ENCODE measurements at places on chromosomes 1 and 21.

GRCh38 chr1:59434336-59434735 is 137.4 kb downstream of the FGGY start:
- DNase-seq: no peak

DNA sequence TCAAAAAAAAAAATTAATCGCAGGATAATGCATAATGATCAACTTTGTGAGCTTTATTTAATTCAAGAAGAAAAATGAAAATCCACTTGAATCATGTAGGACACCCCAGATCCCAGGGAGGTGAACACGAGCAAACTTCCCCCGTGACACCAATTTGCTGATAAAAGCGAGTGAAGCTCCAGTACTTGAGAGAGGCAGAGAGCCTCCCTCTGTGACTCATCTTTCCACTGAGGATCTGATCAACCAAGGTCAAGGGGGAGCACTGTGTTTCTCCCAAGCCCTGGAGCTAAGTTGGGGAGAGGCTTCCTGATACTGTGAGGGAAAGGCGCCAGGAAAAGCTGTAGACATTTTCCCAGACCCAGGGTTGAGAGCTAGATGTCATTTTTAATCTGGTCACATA is 160.9 kb downstream of the SLC44A5 start:
- no peak for DNase-seq

DNA sequence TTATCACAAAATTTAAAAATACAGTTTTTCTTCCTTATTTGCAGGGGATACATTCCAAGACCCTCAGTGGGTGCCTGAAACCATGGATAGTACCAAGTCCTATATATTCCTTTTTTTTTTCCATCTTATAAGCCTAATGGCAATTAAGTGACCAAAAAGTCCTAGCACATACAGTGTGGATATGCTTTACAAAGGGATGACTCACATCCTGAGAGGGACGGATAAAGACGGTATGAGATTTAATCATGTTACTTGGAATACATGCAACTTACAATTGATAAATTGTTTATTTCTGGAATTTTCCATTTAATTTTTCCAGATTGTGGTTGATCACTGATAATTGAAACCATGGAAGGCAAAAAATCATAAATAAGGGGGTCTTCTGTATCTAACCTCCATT is 181.2 kb upstream of the BRINP3 start:
- no peak for DNase-seq

- DNase-seq: no peak
Measured at GRCh38 chr1:175794586-175794985, 51.2 kb upstream of the TNR start.

DNA sequence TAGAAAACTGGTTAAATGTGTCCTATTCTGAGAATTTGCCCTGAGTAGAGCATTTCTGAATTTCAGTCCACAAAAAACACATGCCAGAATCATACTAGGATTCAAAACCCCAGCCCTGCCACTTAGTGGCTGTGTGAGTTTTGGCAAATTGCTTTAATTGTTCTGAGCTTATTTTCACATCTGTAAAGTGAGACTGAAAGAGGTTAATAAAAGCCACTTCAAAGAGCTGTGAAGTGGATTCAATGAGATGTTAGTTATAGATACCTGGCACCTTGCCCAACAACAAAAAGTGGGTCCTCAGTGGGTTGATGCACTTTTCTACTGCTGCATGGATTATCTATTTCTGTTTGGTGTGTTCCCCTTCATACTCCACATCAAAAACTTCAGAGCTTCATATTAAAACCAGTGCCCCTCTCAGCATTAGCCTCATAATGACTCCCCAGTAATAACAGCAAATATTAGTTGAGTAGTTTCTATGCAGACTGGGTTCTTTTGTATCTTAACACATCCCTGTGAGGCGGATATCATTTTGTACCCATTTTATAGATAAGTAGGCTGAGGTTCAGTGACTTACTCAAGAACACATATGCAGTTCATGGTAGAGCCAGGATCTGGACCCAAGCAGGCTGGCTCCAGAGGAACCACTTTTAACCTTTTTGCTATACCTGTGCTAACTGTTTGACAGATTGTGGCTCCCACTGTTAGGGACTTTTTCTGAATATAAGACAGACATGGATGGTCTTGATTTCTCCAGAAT is 14.2 kb upstream of the ADORA3 start:
- peak; percentile 11 for DNase-seq

- no peak for DNase-seq
Measured at GRCh38 chr1:93805027-93805610, 73.9 kb downstream of the DNTTIP2 start.

DNA sequence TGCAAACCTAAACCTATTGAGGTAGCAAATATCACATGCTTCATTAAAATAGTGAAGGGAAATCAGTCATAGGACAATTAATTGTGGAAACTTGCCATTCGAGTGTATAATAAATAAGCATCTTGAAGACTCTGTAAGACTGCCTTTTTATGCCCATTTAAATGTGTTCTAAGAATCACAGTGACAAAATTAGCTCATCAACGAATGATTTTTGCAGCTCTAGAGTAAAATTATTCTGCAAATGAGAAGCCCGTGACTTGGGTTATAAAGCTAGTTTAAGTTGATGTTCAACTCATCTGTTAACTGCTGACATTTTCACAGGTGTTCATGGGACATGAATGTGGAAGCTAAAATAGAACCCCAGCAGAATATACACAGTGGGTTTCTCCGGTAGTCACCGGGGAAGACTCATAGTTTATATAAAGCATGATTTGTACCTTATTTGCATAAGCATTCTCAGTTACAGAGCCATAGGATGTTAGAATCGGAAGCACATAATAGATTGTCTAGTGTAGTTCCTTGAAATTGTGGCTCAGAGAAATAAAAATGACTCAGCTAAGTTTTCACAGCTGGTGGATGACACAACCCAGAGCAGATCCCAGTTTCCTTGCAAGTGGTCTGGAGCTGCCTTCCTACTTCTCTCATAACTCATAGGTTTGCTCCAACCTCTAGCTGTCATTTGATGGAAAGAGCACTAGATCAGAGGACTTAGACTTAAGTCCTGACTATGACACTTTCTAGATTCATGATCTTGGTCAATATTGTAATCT is 107.3 kb downstream of the UCHL5 start:
- DNase-seq: peak; percentile 18

DNA sequence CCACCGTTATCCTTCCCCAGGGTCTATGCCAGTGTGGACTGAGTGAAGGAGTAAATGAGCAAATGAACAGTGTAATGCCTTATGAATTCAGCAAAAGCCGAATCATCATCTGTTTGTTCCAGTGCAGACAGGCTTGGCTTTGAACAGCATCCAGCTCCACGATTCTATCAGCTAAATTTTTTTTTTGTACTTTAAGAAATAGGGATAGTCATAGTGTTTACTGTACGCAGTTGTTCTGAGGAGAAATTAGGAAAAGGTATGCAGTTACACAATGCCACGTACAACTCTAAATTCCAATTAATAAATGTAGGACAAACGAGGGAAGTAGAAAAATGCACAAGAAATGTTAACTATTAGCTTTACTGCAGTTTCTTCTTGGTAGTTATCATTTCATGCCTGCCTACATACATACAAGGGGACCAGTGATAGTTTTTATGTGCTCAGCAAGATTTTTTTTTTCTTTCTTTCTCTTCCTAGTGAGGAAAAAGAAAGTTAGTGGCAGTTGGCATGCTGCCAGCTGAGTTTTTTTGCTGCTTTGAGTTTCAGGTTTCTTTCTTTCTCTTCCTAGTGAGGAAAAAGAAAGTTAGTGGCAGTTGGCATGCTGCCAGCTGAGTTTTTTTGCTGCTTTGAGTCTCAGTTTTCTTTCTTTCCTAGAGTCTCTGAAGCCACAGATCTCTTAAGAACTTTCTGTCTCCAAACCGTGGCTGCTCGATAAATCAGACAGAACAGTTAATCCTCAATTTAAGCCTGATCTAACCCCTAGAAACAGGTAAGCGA is at the start of gene IFI44L:
Gene IFI44L (plus strand): TSS at position 646 of the 777 bp plus-strand sequence. CDS start 7,468 bp downstream, outside the sequence.
- peak; percentile 68 for DNase-seq

GRCh38 chr21:41289431-41289830 is 27.2 kb upstream of the FAM3B start:
- no peak for DNase-seq

GRCh38 chr1:119715542-119715941 is 3.8 kb downstream of the PHGDH start:
- no peak for DNase-seq

- peak; percentile 60 for DNase-seq
Measured at GRCh38 chr1:82775406-82776000, 974.8 kb downstream of the ADGRL2 start.

DNA sequence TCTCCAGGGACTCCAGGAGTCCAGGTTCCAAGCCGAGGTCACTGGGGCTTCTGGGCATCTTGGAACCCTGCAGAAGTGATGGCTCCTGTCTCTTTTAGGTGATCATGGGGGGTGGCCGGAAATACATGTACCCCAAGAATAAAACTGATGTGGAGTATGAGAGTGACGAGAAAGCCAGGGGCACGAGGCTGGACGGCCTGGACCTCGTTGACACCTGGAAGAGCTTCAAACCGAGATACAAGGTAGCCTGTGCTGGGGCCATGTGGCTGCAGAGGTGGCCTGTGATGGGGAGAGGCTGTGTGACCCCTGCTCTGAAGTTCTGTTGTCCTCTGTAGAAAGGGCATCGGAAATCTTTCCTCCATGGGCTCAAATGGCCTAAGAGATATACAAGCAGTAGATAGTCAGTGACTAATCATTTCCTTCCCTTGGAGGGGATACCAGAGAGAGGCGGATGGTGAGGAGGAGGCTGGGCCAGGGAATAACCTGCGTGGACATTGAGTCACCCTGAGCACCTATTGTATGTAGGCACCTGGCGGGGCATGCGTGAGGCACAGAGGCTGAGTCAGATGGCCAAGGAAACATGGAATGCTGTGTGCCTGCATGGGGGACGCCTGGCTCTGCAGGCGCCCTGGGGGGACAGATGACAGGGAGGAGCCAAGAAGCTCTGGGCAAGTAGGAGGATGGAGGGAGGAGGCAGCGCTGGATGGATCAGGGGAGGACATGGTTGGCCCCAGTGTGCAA is 59.0 kb downstream of the ALPL start:
- DNase-seq: no peak

DNA sequence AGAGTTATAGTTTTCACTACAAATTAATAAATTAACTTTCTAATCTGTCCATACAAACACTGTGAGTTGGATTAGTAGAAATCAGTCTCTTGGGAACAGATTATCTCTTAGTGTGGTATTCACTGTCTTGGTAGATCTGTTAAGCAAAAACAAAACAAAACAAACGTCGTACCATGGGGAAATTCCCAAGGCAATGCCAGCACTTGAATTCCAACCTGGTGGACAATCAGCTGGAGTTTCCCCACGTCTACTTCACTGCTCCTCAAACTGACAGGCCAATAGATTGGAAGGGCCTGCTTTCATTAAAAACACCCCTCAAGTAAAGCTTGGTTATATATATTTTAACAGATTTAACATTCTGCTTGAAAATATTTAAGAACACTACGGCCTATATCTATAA is 31.9 kb downstream of the GDAP2 start:
- no peak for DNase-seq

DNA sequence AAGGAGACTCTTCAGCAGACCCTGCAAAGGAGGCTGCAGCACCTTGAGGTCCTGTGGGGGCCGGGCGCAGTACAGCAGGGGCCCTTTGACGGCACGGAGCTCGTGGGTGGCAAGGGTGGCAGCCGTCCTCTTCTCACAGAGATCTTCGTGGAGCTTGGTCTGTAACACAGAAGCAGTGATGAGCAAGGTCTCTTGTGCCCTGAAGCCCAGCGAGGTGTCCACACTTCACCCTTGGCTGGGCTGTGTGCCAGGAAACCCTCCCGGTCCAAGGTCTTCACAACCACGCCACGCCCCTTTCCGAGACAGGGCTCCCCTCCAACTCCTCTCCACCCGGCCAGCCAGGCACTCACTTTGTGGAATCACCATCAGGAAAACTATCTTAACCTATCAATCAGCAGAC is 11.3 kb downstream of the LRRC47 start:
- DNase-seq: no peak

DNA sequence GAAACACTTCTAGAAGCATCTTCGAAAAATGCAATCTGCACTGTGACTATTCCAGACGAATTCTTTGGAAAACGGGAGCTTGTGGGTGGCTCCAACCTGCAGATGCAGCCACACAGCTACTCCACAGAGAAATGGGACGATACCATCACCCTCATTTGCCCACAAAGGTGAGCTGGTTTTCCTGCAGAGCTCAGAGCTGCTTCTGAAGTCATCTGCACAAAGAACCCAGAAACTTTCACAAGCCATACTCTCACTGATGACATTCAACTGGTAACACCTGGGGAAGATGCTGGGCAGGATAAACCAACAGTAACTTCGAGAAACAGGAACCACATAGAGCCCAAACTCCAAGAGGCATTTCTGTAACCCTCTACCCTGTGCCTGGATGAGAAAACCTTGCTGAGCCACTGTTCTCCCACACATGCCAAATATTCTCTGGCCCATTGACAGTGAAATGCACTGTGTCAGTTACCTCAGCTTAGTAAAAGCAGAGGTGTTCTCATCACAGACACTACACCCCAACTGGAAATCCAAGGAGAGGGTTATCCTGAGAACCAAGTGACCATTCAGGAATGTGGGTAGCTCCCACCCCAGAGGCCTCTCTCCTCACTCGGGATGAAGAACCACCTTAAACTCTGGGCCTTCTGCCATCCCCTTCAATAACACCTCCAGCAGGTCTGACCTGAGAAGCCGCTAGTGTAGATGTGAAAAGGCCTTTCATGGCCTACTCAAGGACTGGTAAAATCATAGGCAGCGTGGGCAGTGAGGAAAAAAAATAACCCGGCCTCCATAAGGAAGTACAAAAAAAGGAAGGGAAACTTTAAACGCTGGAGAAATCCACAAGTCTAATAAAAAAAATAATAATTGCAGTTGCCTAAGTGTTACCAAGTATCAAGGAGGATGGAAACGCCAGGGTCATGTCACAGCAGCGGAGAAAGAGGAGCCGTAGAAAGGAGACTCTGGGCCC is 56.7 kb downstream of the HSF2BP start:
- DNase-seq: no peak

DNA sequence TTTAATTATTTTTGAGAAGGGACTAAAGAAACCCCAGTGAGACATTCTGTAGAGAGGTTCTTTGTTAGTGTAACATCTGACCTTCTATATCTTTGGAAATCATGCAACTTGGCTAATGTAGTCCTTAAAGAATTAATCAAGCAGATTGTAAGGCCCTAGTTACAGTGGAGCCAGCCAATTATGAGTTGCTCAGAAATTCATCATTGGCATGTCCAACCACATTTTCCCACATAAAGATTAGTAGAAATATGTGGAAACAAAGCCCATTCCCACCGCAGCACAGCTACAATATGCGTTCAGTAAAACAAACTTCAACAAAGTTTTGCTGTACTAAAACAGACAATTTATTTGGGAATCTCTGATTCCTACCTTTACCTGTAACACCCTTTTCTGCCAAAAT is 27.8 kb downstream of the WNT2B start:
- no peak for DNase-seq

- DNase-seq: no peak
Measured at GRCh38 chr21:36202726-36203602, 46.3 kb downstream of the DOP1B start.

DNA sequence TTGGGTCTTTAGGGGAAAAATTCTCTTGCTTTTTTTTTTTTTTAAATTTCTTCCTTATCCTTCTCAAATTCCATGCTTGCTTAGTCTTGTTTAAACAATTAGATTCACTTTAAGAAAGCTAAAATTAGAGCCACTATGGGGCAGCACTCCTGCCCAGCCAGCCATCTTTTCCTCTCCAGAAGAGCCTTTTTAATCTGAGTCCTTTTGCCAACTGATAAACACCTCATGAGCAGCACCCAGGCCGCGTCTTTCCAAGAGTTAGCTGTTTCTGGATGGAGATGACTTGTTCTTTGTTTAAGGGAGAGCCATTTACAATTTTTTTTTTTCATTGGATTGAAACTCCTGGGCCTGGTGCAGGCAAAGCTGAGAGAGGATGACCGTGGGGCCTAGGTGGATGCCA is 53.3 kb upstream of the TSPAN2 start:
- no peak for DNase-seq

All from NAMALWA (cell line).